Effector CD8-positive, alpha-beta T cell (primary cell): ENCODE measurements at places on chromosomes 3 and 15.

DNA sequence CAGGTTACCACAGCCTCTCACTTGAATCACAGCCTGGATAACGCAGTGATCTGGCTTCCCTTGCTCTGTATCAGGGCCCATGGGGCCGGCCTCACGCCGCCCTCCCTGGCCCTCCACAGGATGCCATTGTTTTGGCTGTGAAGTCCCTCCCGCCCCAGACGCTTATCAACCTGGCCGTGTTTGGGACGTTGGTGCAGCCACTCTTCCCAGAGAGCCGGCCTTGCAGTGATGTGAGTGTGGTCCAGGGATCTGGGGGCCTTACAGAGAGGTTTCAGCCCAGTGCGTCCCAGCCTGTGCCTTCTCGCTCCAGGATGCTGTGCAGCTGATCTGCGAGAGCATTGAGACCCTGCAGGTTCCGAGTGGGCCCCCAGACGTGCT lies 6.6 kb downstream of the VWA5B2 start:
- no peak for DNase-seq

DNA sequence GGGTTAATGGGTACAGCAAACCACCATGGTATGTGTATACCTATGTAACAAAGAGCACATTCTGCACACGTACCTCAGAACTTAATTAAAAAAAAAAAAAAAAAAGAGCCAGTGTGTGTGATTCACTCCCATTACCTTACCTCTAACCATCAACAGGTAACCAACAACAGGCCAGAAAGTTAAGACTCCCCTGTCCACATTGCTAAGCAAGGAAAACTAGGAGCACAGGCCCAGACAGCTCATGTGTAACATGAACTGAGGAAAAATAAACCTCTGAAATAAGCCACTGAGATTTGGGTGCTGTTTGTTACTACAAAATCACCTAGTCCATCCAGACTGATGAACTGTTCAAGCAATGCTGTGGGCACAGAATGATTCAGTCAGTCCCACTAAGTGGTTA lies 6.0 kb downstream of the KATNBL1 start:
- DNase-seq: no peak

DNA sequence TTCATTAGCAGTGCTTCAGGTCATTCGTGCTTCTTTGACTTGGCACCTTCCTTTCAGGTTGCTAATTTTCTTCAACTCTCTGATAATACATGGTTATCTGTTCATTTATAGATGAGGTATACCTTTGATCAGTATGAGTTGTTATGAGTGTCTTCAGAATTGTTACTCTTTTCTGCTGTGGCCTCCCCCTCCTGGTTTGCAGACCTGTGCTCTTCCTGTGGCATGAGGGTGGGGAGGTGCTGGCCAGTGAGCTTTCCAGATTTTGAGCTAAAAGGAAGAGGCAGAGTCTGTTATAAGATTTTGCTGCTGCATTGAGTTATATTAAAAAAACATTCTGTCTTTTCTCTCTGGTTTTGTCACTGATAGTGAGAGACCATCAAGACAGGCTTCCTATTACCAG lies 30.8 kb upstream of the GOLGA6L9 start:
- no peak for DNase-seq

- no peak for DNase-seq
Measured at GRCh38 chr3:129035360-129036221, 25.0 kb upstream of the GP9 start.

DNA sequence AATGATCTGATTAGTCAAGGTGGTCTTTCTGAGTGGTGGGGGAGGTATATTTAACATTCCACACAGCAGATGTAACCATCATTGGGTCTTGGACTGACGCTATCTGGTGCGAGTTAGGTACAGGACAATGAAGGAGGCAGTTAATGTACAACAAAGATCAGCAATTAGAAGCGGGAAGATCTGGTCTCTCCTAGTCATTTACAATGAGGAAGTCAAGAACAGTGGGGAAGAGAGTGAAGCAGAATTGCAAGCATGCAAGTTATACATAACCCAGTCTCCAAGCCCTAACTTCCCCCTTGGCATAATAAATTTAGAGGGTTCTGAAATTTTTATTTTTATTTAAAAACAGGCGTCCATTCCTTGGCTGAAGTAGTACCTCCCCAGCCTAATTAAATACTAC lies 14.1 kb downstream of the GPD1L start:
- no peak for DNase-seq

- DNase-seq: no peak
Measured at GRCh38 chr3:21744793-21745192, 6.2 kb downstream of the ZNF385D start.

DNA sequence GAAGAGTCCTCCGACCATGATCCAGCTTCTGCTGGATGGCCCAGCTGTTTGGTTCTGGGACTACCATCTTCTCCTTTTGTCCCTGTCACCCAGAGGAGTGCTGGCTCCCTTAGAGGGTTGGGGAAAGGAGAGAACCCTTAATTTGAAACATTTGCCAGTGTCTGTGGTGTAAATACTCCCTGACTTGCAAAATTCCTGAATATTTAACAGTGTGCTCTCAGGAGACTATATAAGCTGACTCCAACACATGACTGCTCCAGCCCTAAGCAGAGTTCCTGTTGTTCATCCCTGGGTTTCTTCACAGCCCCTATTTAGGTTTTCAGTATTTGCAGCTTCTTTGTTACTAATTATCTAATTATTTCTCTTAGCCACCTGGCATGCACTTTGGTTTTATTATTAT lies 133.1 kb downstream of the CPNE4 start:
- DNase-seq: no peak

GRCh38 chr15:51077221-51078153 lies 17.2 kb downstream of the TNFAIP8L3 start:
- DNase-seq: peak; percentile 33

DNA sequence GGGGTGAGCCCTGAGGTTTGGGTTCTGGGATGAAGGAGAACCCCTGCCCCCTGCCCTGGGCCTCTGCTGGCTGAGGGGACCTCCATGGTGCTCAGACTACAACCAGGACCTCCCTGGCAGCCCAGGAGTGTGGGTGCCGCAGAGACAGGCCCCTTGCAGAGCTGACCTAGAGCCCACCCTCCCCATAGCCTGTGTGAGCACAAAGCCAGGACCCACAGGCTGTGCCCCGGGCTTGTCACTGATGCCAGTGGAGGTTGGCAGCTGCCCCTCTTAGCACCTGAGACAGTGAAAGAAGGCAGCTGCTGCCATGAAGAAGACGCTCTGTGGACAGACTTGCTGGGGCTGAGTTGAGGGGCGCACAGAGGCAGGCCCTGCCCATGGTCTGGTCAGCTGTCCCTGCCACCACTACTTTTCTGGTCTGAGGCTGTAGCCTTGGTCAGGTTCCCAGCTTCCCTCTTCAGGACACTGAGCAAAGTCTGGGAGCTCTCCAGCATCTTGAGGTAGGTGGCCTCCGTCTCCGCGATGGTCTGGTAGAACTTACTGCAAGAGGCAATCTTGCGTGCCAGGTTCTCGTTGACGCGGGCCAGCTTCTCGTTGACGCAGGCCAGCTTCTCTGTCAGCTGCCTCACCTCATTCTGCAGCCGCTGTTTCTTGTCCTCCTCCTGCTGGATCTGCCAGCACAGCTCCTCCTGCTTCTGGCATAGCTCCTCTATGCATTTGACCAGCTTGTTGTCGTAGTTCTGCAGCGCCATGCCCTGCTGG lies 23.0 kb downstream of the USP4 start:
- no peak for DNase-seq

GRCh38 chr15:101549647-101550046 lies 60.1 kb upstream of the PCSK6 start:
- DNase-seq: no peak
